ENCODE measurements at places on chromosomes 12 and 14. TPM values are rescaled to one million over a fixed set of nuclear protein-coding genes. Genes with fewer than 3 reads are reported as not detected.

MGAT4C gene
- total RNA-seq = 0.25 TPM

NOXRED1 gene
- not detected for total RNA-seq

CACNA2D4 gene
- 2.2 TPM for total RNA-seq

FAM234B gene
- 11.0 TPM for total RNA-seq

ACRBP gene
- 0.74 TPM for total RNA-seq

KRT72 gene
- total RNA-seq = not detected

GPR135 gene
- total RNA-seq = 6.4 TPM

CLEC4D gene
- total RNA-seq = not detected

SDR9C7 gene
- total RNA-seq = 11.0 TPM

CYP46A1 gene
- total RNA-seq = 1.2 TPM

MYF5 gene
- total RNA-seq = not detected

PTCSC3 gene
- not detected for total RNA-seq

RESF1 gene
- total RNA-seq = 76.1 TPM

BCL11B gene
- 11.5 TPM for total RNA-seq

SLC25A21 gene
- total RNA-seq = 0.49 TPM

SART3 gene
- 44.2 TPM for total RNA-seq

ZC2HC1C gene
- not detected for total RNA-seq

NELL2 gene
- total RNA-seq = 16.9 TPM

CLEC2A gene
- total RNA-seq = not detected

SIX4 gene
- total RNA-seq = 1.5 TPM

CLEC4C gene
- total RNA-seq = not detected

KRT85 gene
- not detected for total RNA-seq
